Stimulated activated CD4-positive, alpha-beta T cell treated with anti-CD3 and anti-CD28 coated beads, TNF-alpha, amount 100 ng/mL, for 24 hours (primary cell): ENCODE measurements at places on chromosomes 13 and 19.

- peak; percentile 11 for DNase-seq
These were observed 6.2 kb downstream of the PRKD2 start for GRCh38 chr19:46710687-46711086.

DNA sequence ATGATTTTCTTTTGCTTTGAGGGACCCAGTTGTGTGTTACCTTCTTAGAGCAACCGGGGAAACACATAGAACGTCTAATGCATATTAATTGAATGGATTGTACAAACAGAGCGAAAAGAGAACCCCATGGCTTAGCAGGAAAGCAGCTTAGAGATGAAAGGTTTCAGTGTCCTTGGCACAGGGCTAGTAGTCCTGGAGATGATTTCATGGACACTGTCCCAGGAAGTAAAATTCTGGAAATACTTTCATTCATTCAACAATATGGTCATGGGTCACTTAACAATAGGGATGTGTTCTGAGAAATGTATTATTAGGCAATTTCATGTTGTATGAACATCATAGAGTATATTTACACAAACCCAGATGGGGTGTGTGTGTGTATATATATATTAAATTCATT is 9.7 kb upstream of the FUT2 start:
- DNase-seq, result no peak

- no peak for DNase-seq
These were observed 17.3 kb upstream of the UQCR11 start for GRCh38 chr19:1622541-1622940.

DNA sequence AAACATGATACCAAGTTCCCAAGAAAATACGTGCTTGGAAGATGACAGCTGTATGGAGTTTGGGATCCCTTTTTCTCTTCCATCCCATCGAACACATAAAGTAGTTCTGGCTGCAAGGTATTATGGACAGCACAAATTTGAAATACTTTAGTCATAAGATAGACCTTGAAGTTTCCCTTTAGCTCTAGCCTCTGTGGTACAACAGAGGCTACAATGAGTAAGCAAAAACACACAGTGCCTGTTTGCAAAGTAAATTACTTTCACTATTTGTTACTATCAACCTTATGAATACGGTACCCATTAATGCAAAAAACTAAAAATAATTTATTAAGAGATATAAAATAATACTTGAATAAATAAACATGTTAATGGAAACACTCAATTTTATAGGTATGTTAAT is 21.0 kb upstream of the LRCH1 start:
- DNase-seq, result no peak

DNA sequence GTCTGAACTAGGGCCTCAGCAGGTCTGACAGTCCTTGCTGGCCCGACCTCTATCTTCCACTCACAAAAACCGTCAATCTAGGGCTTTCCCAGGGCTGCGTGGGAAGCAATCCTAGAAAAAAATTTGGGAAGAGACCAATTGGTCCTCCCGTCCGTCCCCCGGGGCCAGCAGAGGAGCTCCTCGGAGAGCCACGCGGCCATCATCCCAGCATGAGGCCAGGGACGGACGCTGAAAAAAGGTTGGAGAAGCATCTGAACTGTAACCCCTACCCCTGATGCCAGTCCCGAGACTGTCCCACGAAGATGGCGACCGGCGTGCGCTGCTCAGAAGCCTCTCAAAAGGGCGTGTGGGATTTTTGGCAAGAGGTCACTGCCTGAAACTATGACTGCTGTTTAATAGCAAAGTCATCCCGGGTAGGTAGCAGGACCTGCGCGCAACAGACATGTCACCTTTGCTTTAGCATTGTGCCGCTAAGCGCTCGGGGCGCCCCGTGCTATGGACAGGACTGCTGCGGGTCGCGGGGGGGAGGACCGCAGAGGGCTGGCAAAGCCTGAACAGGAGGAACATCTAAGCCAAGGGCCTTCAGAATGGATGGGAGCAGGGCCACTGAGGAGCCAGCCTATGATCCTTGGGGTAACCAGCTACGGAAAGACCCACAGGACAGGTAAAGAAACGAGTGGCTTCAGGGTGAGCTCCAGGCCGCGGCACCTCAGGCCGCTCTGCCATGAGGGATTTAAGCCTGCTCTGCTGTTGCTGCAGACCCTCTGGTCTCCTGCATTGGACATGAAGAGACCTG is 10.6 kb downstream of the AKAP8 start:
- DNase-seq, result no peak

- no peak for DNase-seq
These were observed 8.6 kb downstream of the LILRA6 start for GRCh38 chr19:54233941-54234340.
